Globus pallidus (tissue), 1 donor: ENCODE measurements at places on chromosomes 4 and X.

- DNase-seq = peak; percentile 24
Measured at GRCh38 chr4:110195561-110196205, 2.7 kb downstream of the ELOVL6 start.

- DNase-seq = no peak
Measured at GRCh38 chrX:12372111-12372510, 233.8 kb downstream of the FRMPD4 start.

- no peak for DNase-seq
Measured at GRCh38 chrX:87376896-87377295, 140.7 kb upstream of the KLHL4 start.

GRCh38 chr4:40185830-40186664 is 10.8 kb upstream of the RHOH start:
- DNase-seq = no peak

- no peak for DNase-seq
Measured at GRCh38 chrX:136097871-136098805, 49.2 kb upstream of the FHL1 start.

GRCh38 chrX:39361736-39362135 is 560.5 kb downstream of the MID1IP1 start:
- DNase-seq = peak; percentile 87

GRCh38 chrX:22974616-22975015 is 25.1 kb upstream of the DDX53 start:
- no peak for DNase-seq

GRCh38 chr4:119299741-119300100 is 22.2 kb downstream of the FABP2 start:
- peak; percentile 12 for DNase-seq

DNA sequence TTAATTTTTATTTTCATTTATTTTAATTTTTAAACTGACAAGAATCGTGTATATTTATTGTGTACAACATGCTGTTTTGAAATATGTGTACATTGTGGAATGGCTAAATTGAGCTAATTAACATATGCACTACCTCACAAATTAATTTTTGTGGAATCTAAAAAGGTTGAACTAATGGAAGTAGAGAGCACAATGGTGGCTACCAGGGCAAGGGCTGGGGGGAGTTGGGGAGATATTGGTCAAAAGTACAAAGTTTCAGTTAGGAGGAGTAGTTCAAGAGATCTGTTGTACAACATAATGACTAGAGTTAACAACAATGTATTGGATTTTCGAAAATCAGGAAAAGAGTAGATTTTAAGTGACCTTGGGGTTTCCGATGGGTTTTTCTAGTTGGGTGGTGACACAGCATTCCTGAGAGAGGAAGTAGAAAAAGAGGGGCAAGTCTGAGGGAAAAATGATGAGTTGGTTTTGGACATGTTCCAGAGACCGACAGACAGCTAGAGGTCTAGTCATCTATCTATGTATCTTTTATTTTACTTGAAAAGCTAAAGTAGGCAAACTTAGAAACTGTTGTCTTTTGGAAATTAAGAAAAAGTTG is 23.2 kb downstream of the APOO start:
- DNase-seq = no peak

DNA sequence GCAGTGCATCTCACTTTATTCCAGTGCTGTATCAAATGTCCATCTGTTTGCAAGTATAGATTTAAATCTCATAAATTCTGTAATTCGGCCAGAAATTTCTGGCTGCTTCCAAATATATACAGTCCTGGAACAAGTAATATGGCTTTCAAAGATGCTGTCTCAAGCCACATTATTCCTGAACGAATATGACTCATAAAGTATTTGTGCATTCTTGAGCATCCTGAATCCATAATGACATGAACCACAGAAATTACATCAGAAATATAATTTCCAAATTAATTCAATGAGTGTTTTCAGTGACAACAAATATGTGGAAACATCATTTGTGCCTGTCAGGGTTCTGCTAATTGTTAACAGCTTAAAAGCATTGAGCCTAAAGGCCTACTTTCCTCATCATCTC is 140.9 kb upstream of the HPGD start:
- no peak for DNase-seq

DNA sequence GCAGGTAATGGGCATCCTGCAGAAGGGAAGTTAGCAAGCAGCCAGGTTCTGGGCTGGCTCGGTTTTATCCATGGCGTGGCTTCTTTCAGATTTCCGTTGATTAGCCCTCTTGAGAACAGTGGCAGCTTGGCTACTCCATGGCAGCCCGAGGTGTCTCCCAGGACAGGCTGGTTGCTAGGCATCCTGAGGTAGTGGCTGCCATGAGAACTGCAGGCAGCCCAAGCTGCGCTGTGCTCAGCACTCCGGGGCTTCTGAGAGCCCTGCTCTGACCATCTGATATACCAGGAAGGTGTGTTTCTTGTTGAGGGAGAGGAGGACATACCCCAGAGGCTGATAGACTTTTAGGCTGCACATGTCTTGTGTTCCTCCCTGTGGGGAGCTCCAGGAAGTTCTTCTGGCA is 253.4 kb upstream of the CASK start:
- no peak for DNase-seq

GRCh38 chr4:83931659-83932438 is 395.9 kb downstream of the GPAT3 start:
- DNase-seq = no peak

DNA sequence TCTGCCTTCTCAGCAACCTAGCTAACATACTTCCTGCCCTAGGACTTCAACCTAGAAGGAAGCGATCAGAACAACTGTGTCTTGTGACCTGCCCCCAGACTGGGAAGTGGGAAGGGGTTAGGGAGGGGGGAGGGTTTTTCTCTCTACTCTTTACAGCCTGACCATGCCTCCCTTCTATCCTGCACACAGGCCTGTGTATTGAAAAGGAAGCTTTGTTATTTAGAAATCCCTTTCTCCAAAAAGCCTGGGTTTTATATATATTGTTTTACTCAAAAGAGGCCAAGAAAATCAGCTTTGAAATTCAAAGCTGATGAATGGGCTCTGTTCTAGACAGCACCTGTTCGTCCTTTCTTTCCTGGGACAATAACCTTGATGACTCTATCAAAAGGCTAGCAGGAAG is 35.2 kb upstream of the SMS start:
- peak; percentile 9 for DNase-seq

DNA sequence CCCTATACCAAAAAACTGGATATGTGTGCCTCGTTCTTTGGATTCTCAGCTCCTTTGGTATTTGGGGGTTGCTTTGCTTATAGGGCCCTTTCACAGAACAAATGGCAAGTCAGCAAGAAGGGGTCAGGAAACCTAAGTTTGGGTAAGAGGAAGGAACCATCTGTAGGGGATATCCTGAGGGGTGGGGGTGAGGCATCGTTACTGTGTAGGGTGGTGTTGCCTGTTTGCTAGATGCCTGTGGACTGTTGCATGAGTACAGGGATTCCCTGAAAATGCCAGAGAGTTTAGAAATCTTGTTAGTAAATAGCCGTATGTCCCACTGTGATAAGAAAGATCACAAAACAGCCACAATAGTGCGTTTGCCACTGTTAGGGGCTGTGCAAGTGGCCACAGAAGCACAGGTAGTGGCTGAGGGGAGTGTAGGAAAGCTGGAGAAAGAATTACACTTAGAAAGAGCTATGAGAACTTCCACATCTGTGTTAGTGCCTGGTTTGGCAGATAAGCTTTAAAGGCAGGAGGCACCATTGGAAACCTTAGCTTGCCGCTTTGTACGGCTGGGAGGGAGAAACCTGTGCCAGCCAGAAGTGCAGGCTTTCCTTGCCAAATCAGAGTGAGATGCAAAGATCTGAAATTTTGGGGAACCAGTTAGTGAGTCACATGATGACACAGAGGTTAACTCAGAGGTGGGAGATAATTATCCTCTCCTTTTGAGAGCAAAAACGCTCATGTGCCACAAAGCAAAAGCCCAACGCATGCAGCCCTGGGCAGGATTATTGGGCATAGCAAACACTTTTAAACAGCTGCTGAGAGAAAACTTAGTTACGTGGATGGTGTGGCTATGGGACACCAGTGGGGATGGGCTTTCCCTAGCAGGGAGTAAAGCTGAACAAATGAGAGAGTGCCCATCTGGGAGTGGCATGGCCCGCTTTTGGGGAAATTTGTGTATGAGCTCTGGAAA is 343.7 kb downstream of the ARAP2 start:
- DNase-seq = no peak

- peak; percentile 7 for DNase-seq
Measured at GRCh38 chr4:55184600-55185523, 59.5 kb upstream of the KDR start.

DNA sequence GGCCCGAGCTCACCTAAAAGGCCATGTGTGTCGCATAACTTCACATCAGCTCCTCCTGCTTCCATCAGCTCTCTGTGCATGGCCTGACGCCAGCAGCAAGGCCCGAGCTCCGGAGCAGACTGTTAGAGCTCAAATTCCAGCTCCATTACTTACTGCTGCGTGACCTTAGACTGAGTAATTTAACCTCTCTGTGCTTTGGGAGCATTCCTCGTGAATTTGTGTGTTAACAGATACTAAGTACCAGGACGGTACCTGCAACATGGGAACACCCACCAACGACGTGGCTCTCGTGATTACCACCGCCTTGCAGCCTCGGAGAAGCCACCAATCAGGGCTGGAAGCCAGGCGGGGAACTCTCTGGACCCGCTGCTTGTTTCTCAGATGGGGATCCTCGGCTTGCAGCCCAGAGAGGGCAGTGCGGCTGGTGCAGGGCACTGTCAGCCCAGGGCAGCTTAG is 12.9 kb downstream of the LETM1 start:
- no peak for DNase-seq

- DNase-seq = no peak
Measured at GRCh38 chrX:26778320-26778888, 562.4 kb downstream of the MAGEB5 start.

DNA sequence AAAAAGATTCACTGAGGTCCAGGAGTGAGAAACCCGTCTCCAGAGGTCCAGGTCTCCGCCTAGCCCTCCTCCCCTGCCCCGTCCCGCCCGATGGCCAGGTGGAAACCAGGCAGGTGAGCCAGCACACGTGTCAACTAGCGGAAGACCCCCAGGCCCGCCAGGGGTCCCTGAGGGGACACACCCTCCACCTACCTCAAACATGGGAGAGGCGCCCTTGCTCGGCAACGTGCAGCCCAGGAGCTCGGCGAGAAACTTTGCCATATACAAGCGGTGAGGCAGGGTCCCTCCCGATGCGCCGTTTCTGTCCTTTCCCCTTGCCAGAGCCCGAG is 330.0 kb downstream of the HNRNPD start:
- DNase-seq = no peak

DNA sequence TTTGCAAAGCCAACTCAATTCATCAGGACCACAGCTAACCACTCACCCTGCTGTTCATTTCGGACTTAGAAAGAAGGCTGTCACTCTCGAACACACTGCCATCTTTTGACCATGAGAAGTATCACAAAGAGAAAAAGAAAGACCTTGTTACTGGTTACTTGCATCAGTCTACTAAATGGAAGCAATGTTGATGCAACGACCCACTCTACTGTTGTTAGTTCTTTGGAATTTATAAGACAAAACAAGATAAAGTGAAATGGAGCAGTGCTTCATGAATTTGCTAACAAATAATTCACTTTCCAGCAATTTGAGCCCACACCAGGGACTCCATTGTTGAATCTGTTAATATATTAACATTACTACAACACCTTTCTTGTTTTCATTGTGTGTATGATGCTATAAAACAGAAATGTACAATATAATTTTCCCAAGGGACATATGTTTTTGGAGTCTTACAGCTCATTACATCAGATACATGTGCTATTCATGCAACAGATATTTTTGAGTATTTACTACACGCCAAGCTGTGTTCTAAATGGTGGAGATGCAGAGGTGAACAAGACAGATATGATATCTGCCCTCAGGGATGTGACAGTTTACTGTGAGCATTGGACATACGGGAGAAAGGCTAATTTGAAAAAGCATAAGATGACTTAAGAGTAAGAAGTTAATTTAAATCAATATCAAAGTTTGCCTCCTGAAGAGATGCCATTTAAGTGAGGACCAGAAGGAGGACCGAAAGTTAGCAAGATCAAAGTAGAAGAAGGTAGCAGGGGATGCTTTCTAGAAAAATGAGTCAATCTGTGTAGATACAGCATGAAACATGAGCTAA is 87.2 kb downstream of the AREG start:
- peak; percentile 56 for DNase-seq

- DNase-seq = peak; percentile 59
Measured at GRCh38 chrX:71098302-71098701, 2.7 kb downstream of the FOXO4 start.

GRCh38 chr4:84968925-84969324 is 2.4 kb upstream of the WDFY3 start:
- no peak for DNase-seq

DNA sequence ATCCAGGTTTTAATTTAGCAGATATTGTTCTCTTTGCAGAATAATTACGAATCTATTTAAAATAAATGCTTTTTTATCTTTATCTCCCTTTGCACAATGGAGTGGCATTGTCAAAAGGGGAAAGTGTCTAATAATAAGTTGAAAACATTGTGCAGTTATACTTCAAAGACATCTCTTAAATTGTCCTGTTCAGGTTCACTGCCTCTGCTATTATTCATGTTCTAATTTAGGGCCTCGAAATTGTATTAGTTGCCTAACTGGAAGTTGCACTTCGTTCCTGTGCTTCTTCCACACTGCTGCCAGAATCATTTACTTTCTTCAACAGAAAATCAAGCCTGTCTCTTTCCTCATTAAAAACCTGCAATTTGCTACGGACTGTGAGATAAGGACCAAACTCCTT is 150.5 kb upstream of the SPRY1 start:
- no peak for DNase-seq

DNA sequence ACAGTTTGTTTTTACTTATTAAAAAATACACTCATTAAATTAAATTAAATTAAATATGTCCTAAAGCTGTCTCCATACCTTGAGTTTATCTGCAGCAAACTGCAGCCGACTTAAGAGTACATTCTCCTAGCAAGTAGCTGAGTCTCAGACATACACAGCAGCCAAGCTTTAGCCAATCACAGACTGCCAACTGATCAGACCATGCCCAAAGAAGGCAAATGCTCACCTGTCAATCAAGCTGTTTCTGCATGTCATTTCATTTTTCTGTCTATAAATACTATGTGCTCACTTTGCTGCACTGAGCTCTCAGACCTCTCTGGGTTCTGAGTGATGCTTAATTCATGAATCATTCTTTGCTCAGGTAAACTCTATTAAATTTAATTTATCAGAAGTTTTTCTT is 280.9 kb upstream of the EPHA5 start:
- DNase-seq = no peak

DNA sequence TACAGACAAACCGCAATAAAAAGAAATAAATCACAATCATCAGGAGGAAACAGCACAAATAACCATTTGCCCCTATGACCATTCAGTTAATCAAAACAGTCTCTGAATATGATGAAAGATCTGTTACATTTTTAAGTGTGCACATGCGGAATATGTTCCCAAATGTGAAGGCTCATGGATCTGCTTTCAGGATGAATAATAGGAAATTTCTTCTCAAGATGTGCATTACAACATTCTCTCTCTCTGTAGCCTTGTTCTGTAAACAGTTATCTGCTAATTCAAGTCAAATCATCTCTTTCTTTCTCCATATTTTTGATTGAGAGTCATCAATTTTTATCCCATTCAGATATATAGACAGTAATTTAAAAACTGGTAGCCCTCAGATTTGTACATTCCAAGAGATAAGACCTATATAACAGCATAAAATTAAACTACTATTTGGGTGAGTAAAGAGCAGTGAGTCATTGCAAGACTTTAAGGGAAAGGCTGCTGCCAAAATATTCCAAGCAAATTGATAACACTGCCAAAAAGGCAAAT is 433.9 kb upstream of the ATOH1 start:
- DNase-seq = no peak

- DNase-seq = no peak
Measured at GRCh38 chr4:109072595-109072994, 229.9 kb downstream of the COL25A1 start.
